Foreskin fibroblast (primary cell): ENCODE measurements at places on chromosomes 3 and 15.
A peak's percentile ranks its signal among the peaks of the same experiment; 100 is the strongest.

DNA sequence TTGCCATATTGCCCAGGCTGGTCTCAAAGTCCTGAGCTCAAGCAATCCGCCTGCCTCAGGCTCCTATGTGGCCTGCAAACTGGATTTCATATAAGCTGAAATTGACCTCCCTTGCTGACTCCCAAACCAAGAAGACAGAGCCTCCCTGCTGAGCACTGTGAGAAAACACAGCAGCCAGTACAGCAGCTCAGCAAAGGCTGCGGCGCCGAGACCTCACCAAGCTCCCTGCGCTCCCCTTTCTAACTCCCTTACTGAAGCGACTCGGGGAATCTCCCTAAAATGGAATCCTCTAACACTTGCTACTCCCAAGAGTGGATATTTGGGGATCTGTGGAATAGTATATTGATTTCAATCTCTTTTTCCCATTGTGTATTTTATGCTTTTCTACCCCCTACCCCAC is 34.6 kb downstream of the MUC20 start:
- DNase-seq: no peak

- DNase-seq: no peak
Observed at GRCh38 chr3:95965704-95966336, 848.6 kb upstream of the EPHA6 start.

- peak; percentile 42 for DNase-seq
Observed at GRCh38 chr3:119145500-119146167, at the start of gene TEX55. TSS of gene TEX55 (plus strand) at chr3:119146165. CDS start at chr3:119146190, 25 bp downstream.

DNA sequence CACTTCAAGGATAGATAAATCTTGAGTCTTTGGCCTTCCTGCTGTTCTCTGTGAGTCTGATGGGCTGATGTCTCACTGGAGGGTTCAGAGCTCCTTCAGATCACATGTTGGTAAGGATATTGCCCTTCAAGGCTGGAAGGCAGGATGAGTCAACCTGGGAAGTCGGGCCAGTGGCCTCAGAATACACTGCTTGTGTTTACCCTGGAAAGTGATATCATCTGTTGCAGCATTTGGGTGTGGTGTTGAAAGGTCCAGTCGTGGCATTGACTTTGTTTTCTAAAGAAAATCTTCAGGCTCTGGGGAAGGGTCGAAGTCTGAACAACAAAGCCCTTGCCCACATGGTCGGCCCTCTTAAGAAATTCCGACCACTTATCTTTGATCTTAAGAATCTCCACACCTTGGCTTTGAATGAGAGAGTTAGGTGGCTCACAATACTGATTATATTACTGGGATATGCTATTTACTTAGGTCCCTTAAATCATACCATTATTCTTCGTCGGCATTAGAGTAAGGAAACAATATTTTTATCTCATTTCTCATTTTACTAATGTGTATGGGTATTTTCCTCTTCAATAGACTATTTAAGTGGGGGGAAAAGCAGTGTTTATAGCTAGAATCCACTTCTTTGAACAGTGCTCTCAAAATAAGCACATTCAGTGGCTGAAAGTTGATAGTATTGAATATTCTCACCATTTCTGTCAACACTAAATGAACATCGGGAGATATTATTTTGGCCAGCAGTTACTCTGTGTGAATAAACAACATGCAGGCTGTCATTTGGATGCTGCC is 303.9 kb upstream of the RASGRP1 start:
- peak; percentile 96 for DNase-seq

DNA sequence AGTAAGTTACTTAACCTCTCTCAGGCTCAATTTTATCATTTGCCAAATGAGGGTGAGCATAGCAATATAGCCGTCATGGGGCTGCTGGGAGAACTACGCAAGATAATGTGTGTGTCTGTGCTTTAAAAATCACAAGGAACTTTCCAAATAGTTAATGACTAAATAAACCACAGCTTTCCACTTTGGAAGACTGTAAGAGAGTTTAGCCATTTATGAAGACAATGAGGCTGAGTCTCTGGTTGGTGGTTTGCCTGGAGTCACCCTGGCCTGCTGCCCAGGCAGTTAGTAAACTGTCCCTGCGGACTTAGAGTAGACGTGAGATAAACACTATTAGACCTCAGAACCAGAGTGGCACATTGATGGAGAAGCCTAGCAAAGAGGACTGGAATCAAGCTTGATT is 357.7 kb downstream of the CLSTN2 start:
- DNase-seq: peak; percentile 91

DNA sequence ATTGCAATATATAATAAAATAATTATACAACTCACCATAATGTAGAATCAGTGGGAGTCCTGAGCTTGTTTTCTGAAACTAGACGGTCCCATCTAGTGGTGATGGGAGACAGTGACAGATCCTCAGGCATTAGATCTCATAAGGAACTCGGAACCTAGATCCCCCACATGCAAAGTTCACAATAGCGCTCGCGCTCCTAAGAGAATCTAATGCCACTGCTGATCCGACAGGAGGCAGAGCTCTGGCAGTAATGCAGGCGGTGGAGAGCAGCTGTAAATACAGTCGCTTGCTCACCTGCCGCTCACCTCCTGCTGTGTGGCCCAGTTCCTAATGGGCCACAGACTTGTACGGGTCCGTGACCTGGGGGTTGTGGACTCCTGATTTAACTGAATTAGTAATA is 87.8 kb downstream of the P3H2 start:
- no peak for DNase-seq

DNA sequence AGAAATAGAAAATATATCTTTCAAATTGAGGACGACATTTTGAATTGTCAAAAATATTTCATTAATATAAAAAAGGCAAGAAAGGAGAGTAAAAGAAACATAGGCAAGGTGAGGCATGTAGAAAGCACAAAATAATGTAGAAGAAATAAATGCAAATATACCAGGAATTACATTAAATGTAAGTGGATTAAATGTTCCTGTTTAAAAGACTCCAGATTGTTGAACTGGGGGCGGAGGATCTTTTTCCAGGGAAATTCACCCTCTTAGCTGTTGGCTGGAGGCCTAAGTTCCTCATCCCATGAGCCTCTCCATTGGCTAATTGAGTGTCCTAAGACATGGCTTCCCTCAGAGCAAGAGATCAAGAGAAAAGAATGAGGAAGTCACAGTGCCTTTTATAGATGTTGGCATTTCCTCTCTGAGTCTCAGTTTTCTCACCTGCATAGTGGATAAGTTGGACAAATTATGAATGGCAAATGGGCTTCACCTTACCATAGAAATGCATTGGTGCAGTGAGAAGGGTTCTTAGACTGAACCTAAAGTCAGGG is 147.4 kb upstream of the SMAD3 start:
- no peak for DNase-seq
